ENCODE measurements at places on chromosomes 5 and 9.

DNA sequence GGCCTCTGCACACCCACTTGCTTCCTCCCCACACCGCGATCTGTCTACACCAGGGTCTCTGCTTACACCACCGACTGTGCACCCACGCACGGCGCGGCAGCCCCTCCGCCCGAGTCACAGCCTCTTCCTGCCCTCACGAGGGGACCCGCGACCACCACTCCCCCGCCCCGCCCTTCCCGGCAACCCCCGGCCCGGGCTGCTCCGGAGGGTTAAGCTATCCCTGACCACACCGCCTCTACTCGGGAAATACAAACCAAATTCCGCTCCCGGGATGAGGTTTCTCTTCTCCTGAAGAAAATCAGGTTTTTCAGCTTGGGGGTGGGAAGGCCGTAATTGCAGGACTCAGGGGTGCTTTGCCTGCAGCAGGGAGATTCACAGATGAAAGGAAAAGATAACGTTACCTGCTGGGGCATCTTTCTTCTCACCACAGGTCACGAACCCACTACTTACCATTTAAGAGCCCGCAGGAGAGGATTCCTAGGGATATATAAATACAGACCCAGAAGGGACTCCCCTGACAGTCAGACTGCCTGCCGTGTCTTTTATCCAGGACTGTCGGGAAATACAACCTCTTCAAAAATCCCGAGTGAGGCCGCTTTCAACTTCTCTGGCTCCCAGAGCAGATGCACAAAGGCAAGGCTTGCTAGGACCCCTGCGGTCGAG lies 63.5 kb downstream of the ROR2 start:
- DNase-seq, result no peak

- no peak for DNase-seq
Observed at GRCh38 chr5:14261235-14261634, 118.1 kb downstream of the TRIO start.

GRCh38 chr5:75664979-75665378 lies 52.3 kb downstream of the POC5 start:
- DNase-seq, result no peak

DNA sequence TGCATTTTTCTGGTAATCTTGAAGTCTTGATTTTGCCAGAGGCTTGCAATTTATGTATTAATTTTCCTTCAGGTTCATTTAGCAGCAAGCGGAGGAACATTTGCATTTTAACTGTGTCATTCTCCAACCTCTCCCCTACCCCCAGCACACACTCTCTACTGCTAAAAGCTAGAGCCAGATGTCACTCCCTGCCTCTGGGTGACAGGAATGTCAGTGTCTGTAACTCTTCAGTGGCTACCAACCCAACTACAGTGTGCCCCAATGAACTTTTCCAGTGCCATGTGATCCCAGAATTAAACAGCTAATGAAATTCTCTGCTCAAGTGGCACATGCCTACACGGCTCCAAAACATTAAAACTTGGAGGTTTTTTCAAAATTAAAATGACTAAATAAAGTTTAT lies 260.3 kb downstream of the GOLPH3 start:
- no peak for DNase-seq

DNA sequence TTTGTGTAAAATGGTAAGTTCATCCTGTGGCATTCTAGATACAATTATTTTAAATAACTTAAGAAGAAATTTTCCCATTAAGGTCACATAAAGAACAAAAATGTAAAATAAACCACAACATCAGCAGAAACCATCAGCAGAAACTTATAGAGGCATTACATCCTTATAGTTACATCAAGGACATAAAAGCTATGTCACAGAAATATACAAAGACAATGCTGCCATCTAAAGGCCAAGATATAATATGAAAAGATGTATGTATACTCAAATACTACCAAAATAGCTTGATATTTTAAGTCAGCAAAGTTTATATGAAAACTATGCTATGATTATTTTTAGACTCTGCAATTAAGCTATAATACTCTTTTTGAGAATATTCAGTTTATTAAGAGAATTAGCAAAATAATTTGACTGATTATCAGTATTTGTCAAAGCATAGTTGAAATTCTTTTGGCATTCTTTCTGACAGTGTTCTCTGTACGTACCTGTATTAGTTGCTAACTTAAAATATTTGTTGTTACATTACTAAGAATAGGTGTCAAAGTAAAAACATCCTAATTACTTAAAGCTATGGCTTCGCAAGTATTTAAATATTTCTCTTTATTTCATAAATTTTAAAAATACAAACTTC lies 36.2 kb downstream of the FBXL17 start:
- no peak for DNase-seq

DNA sequence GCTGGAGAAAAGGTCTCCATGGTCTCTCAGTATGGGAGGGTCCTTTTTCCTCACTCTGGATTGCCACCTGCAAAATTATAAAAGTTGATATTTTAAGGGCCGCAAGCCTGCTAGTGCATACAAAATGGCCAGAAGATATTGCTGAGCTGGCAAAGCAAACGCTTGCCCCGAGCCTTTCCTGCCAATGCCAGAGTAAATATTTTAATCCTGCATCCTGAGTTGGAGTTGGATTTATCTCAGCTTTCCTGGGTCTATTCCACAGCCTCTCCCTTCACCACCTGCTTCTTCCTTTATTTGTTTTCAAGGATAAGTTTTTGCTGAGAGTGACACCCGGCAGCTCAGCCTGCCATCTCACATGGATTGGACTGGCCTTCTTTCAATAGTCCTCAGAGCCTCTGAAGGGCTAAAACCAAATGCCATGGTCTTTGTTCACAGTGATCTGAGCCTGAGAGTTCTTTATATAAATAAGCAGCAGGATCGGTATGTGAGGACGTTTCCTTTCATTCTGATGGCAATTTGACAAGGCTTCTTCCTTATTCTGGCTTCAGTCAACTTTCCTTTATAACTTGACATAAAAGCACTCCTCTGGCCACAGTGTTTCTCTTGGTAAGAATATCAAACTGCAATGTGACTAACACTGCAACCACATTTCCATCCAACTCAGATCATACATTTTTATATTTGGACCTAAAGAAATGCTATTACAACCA lies 170.1 kb downstream of the ADAMTS12 start:
- no peak for DNase-seq

DNA sequence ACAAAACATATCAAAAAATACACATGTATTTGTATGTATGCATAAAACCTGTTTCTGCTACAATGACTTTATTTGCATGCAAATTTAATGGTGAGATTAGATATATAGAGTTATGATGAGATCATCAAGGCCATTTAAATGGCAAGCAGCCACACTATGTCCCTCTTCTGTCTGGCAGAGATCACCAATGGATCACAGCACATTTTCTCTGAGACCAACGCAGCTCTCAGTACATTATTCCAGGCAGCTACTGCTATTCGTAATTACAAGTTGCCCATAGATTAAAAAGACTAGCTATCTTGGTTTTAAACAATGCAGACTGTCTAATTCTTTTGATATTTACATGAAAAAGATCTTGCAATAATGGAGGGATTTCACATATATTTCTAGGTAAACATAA lies 629.5 kb downstream of the PDE4D start:
- no peak for DNase-seq

GRCh38 chr5:91366551-91366950 lies 16.6 kb downstream of the ARRDC3 start:
- DNase-seq, result no peak

DNA sequence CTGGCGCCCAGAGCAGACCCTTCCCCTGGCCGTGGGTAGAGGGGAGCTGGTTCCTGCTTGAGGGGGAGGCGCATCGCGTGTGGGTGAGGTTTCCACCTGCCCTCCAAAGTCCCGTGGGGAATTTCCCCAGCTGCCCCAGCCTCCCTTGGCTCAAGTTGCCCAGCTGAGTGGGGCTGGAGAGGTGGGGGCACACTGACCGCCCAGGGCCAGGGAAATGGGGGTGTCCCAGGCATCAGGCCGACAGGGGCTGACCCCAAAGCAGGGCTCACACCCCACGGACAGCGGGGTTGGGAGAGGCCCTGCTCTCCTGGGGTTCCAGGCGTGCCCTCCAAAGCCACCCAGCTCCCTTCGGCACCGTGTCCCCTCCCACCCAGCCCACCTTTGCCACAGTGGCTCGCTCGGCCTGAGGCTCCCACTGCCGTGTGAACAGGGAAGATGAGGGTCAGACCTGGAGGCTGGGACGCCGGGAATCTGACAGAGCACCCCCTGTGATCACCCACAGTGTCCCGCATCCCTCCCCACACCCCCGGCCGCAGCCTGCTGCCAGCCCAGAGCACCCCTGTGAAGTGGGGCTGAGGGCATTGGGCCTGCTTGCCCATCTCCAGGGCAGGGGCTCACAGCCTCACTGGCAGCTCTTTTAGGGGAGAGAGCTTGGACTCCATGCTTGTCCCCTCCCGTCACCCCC lies 933 bp upstream of the EGFL7 start:
- no peak for DNase-seq

DNA sequence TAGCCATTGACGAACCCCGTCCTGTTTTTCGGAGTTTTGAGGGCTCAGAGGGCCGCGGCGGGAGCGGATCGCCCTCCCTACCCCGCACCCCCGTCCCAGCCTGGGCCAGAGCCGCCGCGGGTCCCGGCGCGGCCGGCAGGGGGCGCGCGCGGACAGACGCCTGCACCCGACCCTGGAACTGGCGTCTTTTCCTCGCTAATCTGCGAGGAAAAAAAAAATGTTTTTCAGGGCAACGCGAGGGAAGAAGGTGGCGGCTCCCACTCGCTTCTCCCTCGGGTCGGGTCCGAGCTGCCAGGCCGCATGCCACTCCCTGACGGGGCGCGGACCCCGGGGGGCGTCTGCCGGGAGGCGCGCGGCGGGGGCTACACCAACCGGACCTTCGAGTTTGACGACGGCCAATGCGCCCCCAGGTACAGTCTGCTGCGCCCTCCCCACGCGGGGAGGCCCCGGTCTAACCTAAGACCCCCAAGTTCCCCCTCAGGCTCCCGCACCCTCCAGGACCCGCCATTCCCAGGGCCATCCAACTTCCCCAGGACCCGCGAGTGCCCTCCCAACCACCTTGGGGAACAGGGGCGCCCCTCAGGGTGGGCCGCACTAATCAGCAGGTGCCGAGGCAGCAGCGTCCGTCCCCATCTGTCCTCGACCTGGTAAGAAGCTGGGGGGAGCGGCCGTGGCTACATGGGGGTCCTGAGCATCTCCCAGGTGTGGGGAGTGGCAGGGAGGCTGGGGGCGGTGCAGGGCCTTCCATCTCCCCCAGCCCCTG lies at the start of gene KCNT1:
Gene KCNT1, plus strand, starts transcription at position 227 of the 763 bp plus-strand sequence. Its CDS starts 74 bp downstream, at position 301.
- peak; percentile 64 for DNase-seq

DNA sequence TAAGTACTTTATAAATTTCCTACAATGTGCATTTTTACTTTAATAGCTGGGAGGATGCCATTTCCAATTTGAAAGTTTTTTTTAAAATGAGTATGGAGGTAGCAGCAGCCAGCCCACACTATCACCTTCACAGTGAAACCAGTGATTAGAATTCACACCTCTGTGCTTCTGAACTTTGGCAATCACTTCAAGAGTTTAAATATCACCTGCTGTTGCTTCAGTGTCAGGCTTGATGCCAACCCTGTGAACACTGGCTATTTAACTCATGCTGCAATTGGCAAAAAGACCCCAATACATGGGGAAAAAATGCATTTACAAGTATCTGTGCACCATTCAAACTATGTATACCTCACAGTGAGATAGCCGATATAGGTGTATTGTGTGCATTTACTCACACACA lies 57.4 kb downstream of the CDK5RAP2 start:
- no peak for DNase-seq

- no peak for DNase-seq
Observed at GRCh38 chr5:169923988-169924387, 56.3 kb downstream of the INSYN2B start.

GRCh38 chr5:15852217-15852616 lies 327.4 kb downstream of the MARCHF11 start:
- DNase-seq, result no peak

GRCh38 chr5:32421075-32421474 lies 23.5 kb downstream of the ZFR start:
- DNase-seq, result no peak

DNA sequence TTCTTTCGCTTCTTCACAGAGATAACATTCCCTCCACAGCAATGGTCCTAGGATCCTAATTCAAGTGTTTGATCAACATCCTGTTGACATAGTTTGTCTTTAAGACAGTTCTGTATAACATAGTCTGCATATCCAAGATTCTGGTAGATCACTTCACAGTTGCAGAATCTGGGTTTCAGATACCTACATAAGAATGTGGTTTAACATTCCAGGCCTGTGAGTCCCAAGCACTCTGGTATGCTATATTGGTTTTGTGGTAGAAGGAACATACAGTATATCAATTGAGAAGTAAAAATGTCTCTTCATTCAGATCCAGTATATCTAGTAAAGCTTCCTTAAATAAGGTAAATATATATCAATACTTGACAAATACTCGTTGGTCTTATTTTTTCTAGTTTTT lies 914.2 kb upstream of the CDH6 start:
- no peak for DNase-seq

GRCh38 chr9:127021664-127022363 lies 100.6 kb downstream of the ANGPTL2 start:
- peak; percentile 35 for DNase-seq

- no peak for DNase-seq
Observed at GRCh38 chr5:15452030-15452429, 48.0 kb upstream of the FBXL7 start.

- DNase-seq, result no peak
Observed at GRCh38 chr9:128475867-128476266, 20.1 kb downstream of the ODF2 start.

GRCh38 chr9:102135768-102136167 lies 397.3 kb upstream of the GRIN3A start:
- no peak for DNase-seq

DNA sequence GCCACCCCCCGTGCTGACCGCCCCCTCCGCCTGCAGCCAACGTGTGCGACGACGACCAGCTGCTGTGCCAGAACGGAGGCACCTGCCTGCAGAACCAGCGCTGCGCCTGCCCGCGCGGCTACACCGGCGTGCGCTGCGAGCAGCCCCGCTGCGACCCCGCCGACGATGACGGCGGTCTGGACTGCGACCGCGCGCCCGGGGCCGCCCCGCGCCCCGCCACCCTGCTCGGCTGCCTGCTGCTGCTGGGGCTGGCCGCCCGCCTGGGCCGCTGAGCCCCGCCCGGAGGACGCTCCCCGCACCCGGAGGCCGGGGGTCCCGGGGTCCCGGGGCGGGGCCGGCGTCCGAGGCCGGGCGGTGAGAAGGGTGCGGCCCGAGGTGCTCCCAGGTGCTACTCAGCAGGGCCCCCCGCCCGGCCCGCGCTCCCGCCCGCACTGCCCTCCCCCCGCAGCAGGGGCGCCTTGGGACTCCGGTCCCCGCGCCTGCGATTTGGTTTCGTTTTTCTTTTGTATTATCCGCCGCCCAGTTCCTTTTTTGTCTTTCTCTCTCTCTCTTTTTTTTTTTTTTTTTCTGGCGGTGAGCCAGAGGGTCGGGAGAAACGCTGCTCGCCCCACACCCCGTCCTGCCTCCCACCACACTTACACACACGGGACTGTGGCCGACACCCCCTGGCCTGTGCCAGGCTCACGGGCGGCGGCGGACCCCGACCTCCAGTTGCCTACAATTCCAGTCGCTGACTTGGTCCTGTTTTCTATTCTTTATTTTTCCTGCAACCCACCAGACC lies 80.2 kb downstream of the NTNG2 start:
- no peak for DNase-seq

GRCh38 chr5:105882956-105883481 lies 1787.7 kb downstream of the EFNA5 start:
- DNase-seq, result no peak

- DNase-seq, result no peak
Observed at GRCh38 chr9:37284636-37285035, 137.9 kb upstream of the GRHPR start.
